Cardiac fibroblast (primary cell): ENCODE measurements at places on chromosomes 3 and 15.

GRCh38 chr15:59338414-59338813, 34.3 kb downstream of the MYO1E start:
- DNase-seq: no peak

DNA sequence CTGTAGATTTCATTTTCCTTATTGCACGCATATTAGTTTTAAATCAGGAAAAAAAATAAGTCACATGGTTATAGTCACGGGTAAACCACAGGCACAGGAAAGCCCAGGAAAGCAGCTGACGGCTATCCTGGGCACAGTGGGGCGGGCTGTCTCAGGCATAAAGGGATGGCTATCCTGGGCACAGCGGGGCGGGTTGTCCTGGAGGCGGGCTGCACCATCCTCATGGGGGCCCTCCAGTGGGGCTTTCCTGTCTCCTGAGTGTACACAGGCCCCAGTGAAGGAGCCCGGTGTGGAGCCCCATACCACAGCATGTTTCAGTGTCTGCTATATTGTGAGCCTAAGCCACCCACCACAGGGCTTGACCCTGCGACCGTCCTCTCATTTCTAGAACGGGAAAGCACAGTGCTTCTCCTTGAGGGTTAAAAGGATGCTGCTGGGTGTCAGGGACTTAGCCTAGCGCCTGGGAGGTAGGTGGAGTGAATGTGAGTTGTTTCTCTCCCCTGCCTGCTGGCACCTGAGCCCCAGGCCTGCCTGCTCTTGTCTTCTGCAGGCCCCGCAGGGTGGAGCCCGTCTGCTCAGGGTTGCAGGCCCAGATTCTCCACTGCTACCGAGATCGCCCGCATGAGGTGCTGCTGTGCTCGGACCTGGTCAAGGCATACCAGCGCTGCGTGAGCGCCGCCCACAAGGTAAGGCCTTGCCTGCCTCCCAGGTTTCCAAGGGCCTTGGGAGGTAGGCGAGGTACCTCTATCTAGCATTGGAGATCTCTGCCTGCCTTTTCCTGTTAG, 25.9 kb upstream of the PLXNA1 start:
- no peak for DNase-seq

DNA sequence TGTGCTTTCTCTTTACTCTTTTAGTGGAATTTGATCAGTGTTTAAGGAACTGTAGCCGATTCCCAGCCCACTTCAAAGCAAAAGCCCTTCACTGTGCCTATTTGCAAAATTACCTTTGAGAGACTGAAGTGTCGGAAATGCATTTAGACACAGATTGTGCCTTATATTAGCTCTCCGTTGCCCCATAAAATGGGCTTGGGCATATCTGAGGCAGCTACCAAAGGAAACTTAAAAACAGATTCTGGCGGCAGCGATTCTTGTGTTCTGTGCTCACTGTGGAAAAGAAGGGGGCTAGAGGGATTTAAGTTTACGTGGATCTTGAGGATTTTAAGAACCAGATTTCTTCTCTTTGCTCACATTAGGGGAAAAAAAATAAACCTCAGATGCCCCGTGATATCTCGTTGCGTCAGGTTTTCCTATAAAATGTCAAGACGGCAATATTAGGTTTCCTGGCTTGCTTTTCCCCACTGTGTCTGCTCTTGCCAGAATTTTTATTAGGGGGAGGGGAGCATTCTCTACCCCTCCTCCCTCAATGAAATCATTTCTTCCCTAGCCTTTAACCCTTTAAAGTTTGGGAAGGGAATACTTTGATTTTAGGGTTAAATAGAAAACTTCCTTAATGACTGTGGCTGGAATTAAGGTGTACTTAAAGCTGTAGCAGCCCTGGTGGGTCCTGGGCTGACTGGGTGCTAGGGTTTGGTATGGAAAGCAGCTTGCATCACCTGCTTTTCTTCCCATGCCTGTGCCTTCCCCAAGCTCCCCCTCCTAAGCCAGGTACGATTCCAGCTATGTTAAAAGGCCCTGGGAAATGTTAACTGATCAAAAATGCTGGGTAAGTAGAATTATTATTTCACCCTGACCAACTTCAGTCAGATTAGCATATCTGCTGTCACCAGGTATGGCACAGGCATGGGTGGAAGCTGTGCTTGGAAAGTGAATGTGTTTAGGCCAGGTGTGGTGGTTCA, 73.8 kb downstream of the SMAD3 start:
- DNase-seq: no peak

DNA sequence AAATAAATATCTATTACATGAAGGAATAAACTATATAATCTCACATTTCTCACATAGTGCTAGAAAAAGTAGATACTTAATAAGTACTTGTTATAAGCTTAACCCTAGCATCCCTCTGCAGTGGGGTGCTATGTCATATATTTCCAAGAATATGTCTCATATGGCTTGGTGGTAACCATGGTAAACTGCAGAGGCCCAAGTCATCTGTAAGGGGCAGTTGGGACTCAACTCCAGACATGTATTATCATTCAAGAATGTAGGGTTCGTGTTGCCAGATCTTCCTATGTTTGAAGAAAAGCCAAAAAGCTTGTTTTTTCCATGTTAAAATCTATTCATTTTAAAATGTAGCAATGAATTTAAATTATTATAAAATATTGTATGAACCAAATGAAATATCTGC, 46.2 kb downstream of the ZNF385D start:
- DNase-seq: peak; percentile 42

GRCh38 chr3:167304077-167304476, 76.0 kb downstream of the ZBBX start:
- DNase-seq: no peak

DNA sequence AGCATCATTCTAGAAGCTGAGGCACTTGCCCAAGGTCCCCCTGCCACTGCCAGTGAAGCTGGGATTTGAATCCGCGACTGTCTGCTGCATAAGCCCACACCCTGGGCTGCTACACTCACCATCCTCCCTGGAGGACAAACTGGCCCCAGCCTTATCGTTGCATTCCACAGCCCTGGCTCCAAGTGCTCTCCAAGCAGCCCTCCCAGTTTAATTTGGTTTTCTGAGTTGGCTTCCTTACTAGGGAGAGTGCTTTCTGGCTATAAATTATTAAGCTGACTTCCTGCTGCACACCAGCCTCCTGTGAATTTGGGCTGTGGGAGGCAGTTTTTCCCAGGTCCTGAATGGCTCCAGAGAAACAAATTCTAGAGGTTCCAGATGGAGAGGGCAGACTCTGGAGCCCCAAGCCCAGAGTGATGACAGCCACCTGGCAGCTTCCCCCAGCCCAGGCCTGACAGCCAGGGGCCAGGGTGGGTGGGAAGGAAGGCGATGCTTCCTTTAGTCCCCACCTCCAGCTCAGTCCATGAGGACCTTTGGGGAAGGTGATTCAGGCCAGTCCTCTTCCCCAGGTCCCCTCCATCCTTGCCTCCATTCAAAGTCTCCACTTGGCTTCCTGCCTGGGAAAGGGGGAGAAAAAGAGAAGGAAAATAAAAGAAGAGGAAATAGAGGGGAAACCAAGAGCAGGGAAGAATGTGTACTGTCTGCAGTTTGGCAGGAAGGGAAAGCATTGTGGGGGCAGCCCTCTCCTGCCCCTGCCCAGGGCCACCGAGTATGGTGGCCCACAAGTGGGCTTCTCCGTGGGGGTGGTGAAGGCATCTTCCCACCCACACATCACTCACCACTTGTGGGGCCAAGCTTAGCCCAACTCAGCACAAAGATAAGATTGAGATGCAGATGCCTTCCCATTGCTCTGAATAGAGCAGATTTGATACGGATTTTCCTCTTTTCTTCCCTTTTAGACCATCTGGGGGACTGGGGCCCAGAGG, 69.6 kb downstream of the SEMA5B start:
- DNase-seq: no peak

DNA sequence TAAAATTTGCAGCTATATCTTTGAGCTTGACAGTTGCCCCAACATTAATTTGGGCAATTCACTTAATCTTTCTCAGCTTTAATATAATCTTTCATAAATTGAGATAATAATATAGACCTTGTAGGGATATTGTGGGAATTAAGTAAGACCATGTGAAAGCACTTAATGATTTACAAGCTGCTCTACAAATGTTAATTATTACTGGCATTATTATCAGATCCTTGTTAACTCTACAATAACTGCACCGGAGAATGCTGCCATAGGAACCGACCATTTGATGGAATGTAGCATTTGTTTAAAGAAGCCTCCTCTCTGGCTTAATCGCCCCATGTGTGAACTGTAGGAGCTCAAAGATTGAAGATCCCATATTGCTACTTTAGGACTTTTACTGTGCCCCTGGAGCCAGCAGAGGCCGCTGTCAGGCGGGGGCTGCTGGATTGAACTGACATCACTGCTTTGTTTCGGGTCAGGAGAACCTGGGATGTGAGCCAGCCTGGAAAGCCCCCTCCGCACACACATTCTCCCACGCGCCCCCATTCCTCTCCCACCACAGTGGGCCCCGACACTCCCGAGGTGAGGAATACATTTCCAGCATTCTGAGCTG, 154.2 kb upstream of the TNIK start:
- peak; percentile 24 for DNase-seq

DNA sequence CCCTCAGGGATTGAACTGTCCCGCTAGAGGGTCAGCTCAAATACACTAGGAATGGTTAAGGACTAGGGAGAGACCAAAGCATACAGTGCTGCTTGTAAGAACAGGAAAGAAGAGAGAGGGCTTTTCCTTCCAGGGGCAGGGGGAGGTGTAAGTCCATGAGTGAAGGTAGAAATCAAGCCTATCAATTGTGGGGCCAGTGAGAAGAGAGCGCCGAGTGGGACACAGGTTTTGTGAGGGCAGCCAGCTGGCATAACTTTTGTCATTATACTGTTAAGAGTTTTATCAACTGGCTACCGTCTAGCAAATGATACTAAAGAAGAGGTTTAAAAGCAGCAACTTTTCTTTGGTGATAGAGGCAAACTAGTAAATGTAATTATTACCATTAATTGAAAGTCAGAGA, 45.0 kb downstream of the LMCD1 start:
- DNase-seq: no peak

DNA sequence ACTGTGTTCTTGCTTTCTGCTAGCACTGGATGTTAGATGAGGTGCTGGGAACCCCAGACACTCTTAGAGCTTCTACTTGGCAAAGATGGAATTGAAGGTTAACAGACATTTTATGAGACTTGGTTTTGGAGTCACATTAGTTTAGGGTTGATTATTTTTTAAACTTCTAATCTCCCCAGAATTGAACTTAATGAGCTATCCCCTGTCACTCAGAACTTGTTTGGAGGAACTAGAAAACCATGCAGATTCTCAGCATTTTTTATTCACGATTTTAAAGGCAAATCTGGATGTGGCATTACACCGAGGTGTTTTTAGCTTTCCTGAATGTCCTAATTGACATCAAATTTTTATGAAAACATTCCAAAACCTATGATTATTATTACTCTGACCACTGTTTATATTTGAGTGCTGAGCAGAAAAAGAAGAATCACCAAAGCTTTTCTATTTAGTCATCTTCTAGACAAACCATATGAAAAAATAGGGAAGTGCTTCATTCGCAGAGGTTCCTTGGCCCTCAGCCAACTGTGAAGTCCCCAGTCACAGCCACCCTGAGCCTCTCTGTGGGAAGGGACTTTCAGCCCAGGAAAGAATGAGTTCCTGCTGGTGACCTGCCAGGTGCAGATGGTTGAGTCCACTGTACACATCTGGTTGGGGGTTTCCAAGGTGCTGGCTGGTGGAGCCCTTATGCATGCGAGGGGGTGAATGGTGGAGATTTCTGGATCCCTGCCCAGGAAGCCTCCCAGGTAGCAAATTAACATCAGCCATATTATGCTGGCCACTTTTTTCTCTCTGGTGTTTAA, 196.0 kb upstream of the TOPAZ1 start:
- DNase-seq: no peak

- no peak for DNase-seq
Measured at GRCh38 chr3:55923207-55923606, 436.1 kb upstream of the WNT5A start.
